Vagina (tissue), 2 donors: ENCODE measurements at places on chromosomes 7 and 10. TPM values are rescaled to one million over a fixed set of nuclear protein-coding genes. Genes with fewer than 3 reads are reported as not detected.

DNA sequence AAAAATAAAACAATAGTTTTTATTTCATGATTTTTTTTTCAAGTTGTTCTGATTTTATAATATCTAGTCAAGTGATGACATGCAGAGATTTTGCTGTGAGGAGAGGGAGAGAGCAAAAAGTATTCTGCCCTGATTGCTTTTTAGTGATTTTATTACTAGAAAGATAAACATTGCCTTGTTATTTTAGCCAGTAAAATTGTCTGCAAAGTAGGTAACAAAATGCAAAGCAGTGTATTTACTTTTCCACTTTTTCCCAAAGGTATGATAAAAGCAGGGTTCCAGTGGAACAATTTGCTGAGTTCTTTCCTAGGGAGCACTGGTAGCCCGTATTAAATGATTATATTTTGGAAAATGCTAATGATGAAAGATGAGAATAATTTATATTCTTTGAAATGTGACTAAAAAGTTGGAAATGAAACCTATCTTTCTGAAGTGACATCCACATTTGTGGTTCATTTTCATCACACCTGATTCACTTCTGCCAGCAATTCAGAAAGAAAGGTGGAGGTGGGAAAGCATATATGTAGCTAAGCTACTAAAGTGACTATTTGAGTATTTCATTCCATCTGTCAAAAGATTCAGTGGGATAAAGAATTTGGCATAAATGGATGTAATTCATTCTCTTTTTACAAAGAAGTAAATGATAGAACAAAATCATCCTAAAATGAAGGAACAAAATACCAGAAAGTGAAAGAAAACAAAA is 300.3 kb downstream of the ADK start:
- no peak overlapping the region for H3K27ac ChIP-seq
- no peaks in the 10 kb centered on the region for H3K27me3 ChIP-seq
- H3K36me3 ChIP-seq = no peaks in the 10 kb centered on the region
- no peaks in the 10 kb centered on the region for H3K4me1 ChIP-seq

DNA sequence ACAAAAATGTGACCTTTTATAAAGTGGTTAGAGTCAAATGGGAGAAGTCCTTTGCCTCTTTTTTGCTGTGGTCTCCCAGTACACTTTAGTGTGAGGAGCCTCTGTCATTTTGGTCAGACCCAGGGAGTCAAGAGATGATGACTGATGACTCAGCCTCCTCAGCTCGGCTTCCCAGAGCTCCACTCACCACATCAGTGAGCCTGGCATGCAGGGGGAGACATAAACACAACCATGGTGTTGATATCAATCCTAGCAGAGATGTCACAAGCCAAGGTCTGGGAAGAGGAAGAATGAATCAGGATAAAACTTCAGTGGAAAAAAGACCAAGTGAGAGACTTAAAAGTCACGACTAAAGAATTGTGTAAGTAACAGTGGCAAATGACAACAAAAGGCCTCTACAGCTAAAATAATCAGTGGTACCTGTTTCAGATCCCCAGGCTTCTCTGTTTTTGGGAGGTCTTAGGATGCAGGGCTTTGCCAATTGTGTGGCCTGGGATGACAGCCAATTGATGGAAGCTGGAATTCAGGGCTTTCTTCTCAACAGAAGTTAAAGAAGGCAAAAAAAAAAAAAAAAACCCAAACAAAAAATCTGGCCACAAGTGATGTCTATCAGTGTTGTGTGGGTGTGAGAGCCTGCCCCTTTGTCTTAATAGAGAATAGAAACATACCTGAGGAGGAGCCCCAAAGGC is 50.2 kb downstream of the TFAM start:
- peaks cover 11% of the 10 kb centered on the region for H3K4me1 ChIP-seq
- H3K27ac ChIP-seq = no peak overlapping the region
- DNase-seq = no peak
- H3K27me3 ChIP-seq = no peaks in the 10 kb centered on the region
- no peaks in the 10 kb centered on the region for H3K36me3 ChIP-seq
- no peak overlapping the region for H3K4me3 ChIP-seq

GRCh38 chr10:71213761-71214440 is 1.5 kb downstream of the UNC5B start:
- peak overlapping the region; percentile 62 for H3K4me3 ChIP-seq
- H3K27me3 ChIP-seq = no peaks in the 10 kb centered on the region
- no peak for DNase-seq
- H3K36me3 ChIP-seq = no peaks in the 10 kb centered on the region
- H3K4me1 ChIP-seq = peaks cover 56% of the 10 kb centered on the region
- peak overlapping the region; percentile 89 for H3K27ac ChIP-seq

DNA sequence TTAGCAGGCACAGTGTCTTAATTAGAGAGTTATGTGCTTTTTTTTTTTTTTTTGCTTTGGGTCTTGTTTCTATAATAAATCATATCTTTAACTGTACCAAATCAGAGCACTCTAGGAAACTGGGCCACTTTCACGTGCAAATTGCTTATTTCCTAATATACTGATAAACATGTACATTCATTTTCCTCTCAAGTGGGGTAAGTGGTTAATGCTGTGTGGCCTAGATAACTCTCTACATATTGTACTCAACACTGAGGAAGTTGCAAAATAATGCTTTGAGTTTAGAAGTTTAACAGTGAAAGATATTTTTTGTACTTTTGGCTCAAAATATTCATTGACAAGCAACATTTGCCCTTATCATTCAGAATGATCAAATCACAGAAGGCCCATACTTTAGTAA is 115.9 kb upstream of the IFRD1 start:
- no peak overlapping the region for H3K27ac ChIP-seq
- DNase-seq = no peak
- H3K4me1 ChIP-seq = no peaks in the 10 kb centered on the region
- no peaks in the 10 kb centered on the region for H3K27me3 ChIP-seq
- no peak overlapping the region for H3K4me3 ChIP-seq

DNA sequence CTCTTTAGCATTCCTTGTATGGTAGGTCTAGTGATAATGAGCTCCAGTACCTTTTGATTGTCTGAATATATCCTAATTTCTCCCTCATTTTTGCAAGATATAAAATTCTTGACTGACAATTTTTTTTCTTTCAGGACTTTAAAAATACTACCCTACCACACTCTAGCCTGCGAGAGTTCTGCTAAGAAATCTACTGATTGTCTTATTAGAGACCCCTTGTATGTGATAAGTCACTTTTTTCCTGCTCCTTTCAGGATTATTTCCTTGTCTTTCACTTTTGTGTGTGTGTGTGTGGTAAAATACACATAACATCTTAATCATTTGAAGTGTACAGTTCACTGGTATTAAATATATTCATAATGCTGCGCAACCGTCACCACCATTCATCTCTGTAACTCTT is 68.7 kb upstream of the PPP1R9A start:
- H3K27ac ChIP-seq = no peak overlapping the region
- H3K36me3 ChIP-seq = no peaks in the 10 kb centered on the region
- DNase-seq = no peak
- no peaks in the 10 kb centered on the region for H3K4me1 ChIP-seq
- no peaks in the 10 kb centered on the region for H3K27me3 ChIP-seq

DNA sequence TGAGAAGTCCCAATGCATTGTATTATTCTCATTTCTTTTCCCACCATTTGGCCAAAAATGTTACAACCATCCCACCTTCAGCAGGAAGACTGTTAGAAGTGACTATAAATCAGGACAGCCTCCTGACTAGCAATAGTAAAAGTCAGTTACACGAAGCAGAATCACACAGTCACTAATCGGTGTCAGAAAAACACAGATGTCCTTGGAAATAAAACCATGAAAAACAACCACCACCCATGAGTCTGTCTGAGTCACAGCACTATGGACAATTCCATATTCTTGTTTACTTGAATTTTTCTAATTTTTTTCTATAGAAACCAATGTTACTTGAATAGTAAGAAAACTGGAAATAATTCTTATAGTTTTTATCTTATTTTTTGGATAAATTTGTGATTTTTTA is 81.9 kb upstream of the FRMD4A start:
- no peaks in the 10 kb centered on the region for H3K4me1 ChIP-seq
- H3K4me3 ChIP-seq = no peak overlapping the region
- no peak overlapping the region for H3K27ac ChIP-seq
- H3K27me3 ChIP-seq = no peaks in the 10 kb centered on the region
- no peak for DNase-seq
- H3K36me3 ChIP-seq = no peaks in the 10 kb centered on the region

Gene TM9SF3
- 58.4 TPM for total RNA-seq

DNA sequence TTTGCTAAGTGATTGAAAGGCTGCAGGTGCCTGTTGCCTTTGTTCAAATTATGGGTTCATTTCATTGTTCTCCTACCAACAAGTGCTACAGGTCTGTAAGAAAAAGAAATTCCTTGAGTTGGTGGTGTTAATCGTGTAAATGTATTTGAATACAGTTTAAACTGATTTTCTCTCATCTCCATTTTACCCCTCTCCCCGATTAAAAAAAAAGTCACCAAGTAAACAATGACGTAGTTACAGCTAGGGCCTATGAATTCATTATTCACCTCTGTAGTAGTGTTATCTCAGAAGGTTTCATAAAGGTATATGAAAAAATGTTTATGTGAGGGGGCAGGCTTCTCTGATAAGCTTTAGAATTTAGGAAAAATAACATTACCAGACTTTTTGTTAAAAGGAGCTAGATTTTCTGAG is 1.1 kb downstream of the REEP3 start:
- H3K4me1 ChIP-seq = peaks cover 51% of the 10 kb centered on the region
- peak overlapping the region; percentile 98 for H3K27ac ChIP-seq
- H3K4me3 ChIP-seq = peak overlapping the region; percentile 96
- no peaks in the 10 kb centered on the region for H3K36me3 ChIP-seq
- DNase-seq = no peak

Gene H2BK1
- not detected for total RNA-seq

GRCh38 chr10:13092291-13093102 is 7.5 kb upstream of the OPTN start:
- no peaks in the 10 kb centered on the region for H3K36me3 ChIP-seq
- H3K4me3 ChIP-seq = no peak overlapping the region
- no peaks in the 10 kb centered on the region for H3K27me3 ChIP-seq
- peaks cover 7% of the 10 kb centered on the region for H3K4me1 ChIP-seq

- no peaks in the 10 kb centered on the region for H3K36me3 ChIP-seq
- H3K27me3 ChIP-seq = no peaks in the 10 kb centered on the region
- H3K27ac ChIP-seq = no peak overlapping the region
- no peak overlapping the region for H3K4me3 ChIP-seq
- H3K4me1 ChIP-seq = peaks cover 20% of the 10 kb centered on the region
Measured at GRCh38 chr7:130275826-130276297, 9.2 kb downstream of the CPA2 start.

GRCh38 chr10:97121041-97121440 is 64.7 kb downstream of the SLIT1 start:
- H3K36me3 ChIP-seq = no peaks in the 10 kb centered on the region
- no peak overlapping the region for H3K27ac ChIP-seq
- H3K27me3 ChIP-seq = no peaks in the 10 kb centered on the region
- DNase-seq = no peak

Gene PTPRE
- 77.6 TPM for total RNA-seq

DNA sequence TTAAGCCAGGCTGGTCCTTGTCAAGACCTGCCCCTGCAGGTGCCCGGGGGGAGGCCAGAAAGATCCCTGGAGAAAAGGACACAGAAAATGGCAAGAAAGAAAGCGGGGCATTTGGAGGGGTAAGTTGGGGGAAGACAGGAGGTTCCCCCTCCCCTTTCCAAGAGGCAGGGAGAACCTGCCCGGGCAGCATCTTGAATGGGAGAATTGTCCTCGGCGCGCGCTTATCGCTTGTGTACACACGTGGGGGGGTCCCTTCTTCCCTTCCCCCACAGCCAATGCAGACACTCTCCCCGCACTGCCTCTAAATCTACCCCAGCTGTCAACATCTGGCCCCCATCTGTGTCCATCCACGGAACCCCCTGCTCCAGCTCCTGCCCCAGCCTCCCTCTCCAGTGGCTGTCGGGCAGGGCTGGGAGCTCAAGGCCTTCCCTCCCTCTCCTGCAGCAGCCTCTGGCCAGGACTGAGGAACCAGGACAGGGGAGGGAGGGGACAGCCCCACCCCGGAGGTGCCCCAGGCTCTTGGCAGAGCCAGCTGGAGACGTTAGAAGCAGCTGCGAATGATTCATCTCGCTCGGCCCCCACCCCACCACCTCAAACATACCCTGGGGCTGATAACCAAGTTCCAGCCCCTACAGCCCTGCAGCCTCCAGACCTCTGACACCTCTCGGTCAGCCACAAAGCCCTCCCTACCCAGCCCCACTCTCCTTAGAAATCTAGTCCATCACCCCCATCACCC is 25.3 kb downstream of the EPHB4 start:
- DNase-seq = no peak
- no peaks in the 10 kb centered on the region for H3K36me3 ChIP-seq
- peak overlapping the region; percentile 76 for H3K27ac ChIP-seq
- H3K27me3 ChIP-seq = no peaks in the 10 kb centered on the region

Gene GNGT1
- not detected for total RNA-seq

GRCh38 chr7:36894190-36894589 is 169.9 kb upstream of the AOAH start:
- H3K4me1 ChIP-seq = no peaks in the 10 kb centered on the region
- no peak overlapping the region for H3K27ac ChIP-seq
- H3K27me3 ChIP-seq = no peaks in the 10 kb centered on the region
- no peak overlapping the region for H3K4me3 ChIP-seq
- no peaks in the 10 kb centered on the region for H3K36me3 ChIP-seq

Gene RAMP3
- total RNA-seq = 50.1 TPM

- H3K4me1 ChIP-seq = peaks cover 7% of the 10 kb centered on the region
- H3K4me3 ChIP-seq = no peak overlapping the region
- H3K27me3 ChIP-seq = no peaks in the 10 kb centered on the region
- H3K36me3 ChIP-seq = no peaks in the 10 kb centered on the region
Measured at GRCh38 chr7:118755067-118755625, 530.6 kb downstream of the ANKRD7 start.

- H3K36me3 ChIP-seq = peaks cover 9% of the 10 kb centered on the region
- H3K27ac ChIP-seq = peak overlapping the region; percentile 20
- no peak for DNase-seq
- H3K4me1 ChIP-seq = peaks cover 30% of the 10 kb centered on the region
Measured at GRCh38 chr7:20407585-20408466, 77.1 kb downstream of the ITGB8 start.
